Stimulated activated CD4-positive, alpha-beta T cell treated with anti-CD3 and anti-CD28 coated beads, Interleukin-15, amount 100 ng/mL, for 1 hour (primary cell): ENCODE measurements at places on chromosomes 7 and 10.

DNA sequence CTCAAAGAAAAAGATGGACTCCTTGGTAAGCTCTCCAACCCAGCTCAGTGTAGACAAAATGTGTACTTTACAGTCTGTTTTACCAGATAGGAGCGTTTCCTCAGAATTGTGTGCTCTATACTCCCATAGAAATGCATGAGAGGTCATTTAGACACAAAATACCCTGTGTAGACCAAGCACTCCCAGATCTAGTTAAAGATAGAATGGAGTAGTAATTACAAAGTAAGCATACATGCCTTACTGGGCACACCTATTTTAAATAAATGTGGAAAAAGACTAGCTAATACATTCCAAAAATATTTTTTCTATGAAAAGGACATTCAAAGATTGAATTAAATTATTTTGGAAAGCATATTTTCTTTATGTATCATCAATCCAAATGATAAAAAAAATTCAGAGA, 271.9 kb upstream of the DGKB start:
- no peak for DNase-seq

GRCh38 chr10:34280599-34281374, 534.3 kb downstream of the PARD3 start:
- no peak for DNase-seq

DNA sequence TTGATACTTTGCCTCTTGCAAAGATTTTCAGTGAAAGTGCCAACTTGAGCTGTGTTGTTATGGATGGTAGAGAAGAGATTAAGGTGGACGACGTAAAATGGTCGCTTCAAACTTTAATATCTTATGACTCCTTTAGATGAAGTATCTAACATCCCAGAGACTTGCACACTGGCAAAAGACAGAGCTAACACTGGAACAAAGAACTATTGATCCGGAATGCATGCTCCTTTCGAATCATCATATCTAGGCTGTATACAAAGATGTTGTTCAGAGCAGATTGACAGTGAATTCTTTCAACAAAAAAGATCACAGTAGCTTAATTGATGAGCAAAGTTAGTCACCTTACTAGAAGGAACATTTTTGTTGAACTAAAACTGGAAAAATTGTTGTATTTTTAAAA, 592.7 kb downstream of the NXPH1 start:
- DNase-seq = no peak

- no peak for DNase-seq
Observed at GRCh38 chr10:119341459-119342301, 134.3 kb downstream of the GRK5 start.

DNA sequence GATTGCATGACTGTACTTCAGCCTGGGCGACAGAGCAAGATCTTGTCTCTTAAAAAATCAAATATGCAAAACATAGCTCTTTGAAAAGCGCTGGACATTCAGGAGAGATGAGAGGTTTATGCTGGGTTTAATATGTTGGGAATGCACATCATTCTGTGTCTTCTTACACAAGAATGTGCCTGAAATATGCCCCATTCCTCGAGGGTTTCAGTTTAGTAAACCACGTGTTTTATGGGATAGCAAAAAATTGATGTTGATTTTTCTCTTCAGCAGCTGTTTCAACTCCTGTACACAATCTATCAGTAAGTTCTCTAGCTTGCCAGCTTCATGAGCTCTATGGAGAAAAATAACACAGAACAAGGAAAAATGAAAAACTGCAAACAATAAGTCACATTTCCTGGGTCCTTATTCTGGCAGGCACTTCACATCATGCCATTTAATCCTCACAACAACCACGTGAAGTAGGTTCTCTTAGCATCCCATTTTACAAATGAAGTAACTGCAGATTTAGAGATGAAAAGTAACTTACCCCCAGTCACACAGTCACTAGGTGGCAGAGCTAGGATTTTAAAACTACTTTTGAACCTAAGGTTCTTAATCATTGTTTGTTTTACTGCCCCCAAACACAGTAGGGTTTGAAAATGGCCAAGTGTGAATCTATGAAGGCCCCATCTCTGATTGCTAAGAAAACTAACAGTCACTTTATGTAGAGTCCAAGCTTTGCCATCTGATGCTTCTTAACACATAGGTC, 423.6 kb downstream of the PHTF2 start:
- no peak for DNase-seq

DNA sequence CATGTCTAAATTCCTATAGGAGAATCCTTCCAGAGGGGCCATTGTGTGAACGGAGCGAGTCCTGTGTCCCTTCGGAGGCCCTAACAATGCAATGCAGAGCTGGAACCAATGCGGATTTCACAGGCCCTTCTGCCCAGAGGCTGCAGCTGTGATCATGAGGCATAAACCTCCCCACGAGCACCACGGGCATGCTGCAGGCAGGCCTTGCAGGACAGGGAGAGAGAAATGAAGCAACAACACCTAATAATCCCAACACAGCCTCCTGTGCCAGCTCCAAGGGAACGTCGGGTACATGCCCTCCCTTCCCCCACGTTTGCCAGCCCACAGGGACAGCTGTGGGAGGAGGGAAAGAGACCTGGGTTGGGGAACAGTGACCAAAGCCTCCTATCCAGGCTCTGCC, 74.4 kb downstream of the TNS3 start:
- no peak for DNase-seq

GRCh38 chr10:124153023-124153826, 59.8 kb upstream of the CHST15 start:
- no peak for DNase-seq

DNA sequence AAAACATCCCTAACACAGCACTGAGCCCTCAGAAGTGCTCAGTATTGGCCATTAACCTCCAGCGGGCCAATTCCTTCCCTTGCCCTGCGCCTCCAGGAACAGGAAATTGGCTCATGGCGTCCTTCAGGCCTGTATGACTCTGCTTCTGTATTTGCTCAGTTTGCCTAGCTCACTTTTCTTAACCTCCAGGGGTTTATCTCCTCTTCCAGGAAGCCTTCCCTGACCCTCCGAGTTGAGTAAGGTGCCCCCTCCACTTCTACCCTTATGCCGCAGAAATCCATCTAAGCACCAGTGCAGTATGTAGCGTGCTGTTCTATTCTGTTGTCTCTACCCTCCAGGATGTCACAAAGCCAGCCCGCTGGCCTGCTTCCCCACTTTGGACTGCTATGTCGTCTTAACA, 1.1 kb upstream of the SFXN4 start:
- no peak for DNase-seq

GRCh38 chr7:94761451-94761850, 105.5 kb upstream of the SGCE start:
- no peak for DNase-seq

DNA sequence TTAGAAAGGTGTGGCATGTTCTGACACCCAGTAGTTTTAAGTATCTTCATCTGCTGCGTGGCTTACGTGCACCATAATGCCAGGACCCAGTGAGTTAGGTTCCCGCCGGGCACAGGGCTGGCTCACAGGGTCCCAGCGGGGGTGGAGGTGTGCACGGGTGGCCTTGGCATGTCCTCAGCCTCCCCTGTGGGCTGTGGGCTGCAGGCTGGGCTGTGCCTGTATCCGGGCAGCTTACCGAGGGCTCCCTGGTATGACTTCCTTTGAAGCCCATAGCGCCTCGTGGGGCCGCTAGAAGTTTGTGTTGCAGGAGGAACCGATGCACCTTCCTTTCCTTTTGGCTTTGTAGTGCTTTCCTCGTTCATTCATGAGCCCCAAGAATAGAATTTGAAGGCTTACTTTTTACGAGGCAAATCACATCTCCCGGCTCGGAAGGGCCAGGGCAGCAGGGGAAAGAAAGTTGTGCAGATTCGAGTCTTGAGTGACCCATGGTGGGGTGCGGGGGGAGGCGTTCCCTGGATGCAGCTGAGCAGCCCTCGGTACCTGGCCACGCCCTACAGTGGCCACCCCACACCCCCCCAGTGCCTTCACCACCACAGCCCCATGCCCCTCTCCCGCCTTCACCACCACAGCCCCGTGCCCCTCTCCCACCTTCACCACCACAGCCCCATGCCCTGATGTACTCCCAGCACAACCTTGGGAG, 113.2 kb downstream of the WDR37 start:
- no peak for DNase-seq

GRCh38 chr10:101797403-101798059, 14.3 kb upstream of the NPM3 start:
- DNase-seq = no peak

- DNase-seq = no peak
Observed at GRCh38 chr7:84469034-84469433, 274.4 kb upstream of the SEMA3A start.

- no peak for DNase-seq
Observed at GRCh38 chr7:150566572-150566971, 618 bp upstream of the GIMAP4 start.

DNA sequence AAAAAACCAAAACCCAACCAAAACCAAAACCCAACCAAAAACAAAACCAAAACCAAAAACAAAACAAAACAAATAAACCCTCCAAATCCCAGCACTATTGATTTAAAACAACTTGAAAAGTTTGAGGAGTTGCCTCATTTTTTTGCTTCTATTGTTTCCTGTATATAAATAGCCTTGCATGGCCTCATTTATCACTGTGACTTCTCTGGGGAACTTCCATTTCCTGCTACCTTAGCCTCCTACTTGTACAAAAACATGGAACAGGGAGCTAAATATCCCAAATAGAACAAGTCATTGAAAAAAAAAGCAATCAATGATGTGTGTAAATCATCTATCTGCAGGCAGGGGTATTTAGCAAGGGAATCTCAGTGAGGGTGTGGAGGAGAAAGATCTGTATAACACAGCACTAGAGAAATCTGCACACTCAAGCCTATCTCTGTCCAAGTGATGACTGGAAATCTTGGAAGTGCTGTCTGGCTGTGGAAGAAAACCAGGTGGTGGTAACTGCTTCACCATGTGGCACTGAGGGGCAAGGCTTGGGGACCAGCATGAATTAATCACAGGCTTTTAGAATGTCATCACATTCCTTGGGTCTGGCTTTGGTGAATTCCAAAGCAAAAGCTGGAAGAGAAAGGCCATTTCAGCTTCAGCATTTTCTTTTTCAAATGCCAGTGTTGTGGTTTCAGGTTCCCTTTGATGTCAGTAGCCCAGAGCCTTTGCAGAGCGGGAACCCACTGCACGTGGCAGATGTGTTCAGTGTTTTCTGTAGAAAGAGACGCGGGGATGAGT, 349.5 kb upstream of the ZNF32 start:
- DNase-seq = no peak

DNA sequence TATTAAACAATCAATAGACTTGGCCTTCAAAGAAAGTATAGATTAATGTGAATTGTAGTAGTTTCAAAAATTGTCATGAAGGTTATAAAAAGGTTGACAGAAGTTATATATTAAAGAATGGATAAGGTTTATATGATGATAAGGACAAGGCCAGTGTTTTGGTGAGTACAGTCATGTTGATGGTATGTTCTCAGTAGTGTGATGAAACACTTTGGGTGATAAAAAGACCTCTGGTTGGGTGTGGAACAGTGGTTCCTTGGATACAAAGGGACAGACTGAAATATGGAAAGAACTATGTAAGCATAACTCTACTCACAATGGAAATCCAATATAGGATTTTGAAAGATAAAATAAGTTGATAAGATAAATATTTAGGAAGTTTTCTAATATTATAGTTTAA, 866.3 kb downstream of the ANKRD7 start:
- DNase-seq = no peak

DNA sequence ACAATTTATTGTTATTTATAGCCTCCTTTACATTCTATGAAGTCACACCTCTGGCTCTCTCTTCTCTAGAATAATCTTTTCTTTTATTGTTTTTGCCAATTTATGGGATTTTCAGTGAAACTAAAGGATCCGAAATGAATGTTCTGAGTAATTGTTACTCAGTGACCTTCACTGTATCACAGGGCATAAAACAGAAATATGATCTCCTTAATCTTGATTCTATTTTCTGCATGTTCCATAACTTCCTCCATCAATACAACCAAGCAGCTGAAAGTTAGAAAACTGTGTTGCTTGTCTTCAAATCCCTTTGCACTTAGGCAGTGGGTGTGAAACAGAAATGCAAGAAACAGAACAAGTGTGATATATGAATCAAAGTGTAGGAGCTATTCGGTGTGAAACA, 57.4 kb upstream of the FERD3L start:
- DNase-seq = no peak

DNA sequence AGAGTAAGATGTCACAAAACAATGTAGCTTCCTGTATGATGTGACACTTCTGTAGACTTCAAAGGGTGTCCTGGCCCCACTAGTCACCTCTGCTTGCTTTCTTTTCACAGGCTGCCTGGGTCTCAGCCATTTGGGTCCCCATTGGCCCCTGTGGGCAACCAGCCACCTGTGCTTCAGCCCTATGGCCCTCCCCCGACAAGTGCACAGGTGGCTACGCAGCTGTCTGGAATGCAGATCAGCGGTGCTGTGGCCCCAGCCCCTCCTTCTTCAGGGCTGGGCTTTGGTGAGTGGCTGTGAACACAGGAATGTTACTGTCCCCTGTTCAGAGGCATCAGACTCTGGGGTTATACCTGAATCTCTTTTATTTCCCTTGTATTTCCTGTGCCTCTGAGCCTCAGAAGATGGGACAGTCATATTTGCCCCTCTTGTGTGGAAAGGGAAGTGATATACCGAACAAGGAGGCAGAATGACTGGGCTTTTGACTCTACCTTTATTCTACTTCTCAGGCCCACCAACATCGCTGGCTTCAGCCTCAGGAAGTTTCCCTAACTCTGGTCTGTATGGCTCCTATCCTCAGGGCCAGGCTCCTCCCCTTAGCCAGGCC, 15.4 kb downstream of the SEC24C start:
- no peak for DNase-seq

DNA sequence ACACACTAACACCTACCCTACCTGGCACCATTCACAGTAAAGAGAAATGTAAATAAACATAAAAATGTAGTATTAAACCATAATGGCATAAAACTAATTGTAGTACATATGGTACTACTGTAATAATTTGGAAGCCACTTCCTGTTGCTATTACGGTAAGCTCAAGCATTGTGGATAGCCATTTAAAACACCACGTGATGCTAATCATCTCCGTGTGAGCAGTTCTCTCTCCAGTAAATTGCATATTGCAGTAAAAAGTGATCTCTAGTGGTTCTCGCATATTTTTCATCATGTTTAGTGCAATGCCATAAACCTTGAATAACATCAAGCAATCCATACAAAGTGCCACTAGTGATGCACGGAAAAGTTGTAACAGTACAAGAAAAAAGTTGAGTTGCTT, 75.4 kb downstream of the CFTR start:
- no peak for DNase-seq

DNA sequence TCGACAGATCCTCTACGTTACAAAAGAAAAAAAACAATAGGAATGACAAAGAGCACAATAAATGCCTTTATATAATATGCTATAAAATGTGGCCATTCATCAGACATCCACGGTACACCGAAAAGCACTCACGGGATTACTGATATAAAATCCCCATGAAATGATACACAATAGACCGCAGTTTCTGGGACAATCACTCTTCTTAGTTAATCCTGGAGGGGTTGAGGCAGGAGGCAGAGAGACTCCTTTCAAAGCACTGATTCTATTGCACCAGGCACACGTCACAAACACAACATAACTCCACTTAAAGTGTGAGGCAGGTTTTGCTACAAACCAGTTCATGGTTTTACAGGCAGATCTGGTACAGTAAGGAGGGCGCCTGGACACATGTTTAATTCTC, 113.8 kb downstream of the FGFR2 start:
- no peak for DNase-seq

GRCh38 chr10:120559800-120560199, 102.8 kb downstream of the PLPP4 start:
- no peak for DNase-seq

GRCh38 chr7:129804111-129804889, 148.5 kb downstream of the UBE2H start:
- DNase-seq = no peak
